ENCODE measurements at places on chromosomes 7 and 10.

GRCh38 chr10:132249226-132249724 is 58.5 kb downstream of the STK32C start:
- DNase-seq, result no peak

DNA sequence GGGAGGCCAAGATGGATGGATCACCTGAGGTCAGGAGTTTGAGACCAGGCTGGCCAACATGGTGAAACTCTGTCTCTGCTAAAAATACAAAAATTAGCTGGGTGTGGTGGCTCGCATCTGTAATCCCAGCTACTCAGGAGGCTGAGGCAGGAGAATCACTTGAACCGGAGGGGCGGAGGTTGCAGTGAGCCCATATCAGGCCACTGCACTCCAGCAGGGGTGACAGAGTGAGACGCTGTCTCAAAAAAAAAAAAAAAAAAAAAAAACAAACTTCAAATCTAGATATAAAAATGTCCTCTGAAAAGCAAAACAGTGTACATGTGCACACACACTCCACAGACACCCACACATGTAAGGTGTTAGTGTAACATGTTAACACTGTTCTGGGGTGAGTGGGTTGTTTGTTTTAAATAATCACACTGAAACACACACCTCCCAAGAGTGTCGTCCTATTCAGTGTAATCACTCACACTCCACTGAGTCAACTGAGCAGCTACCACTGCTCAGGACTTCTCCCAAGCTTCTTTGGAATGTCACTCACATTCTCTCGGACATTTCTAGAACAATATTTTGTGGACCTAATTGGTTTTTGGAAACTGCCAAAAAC is 12.8 kb upstream of the RGS10 start:
- no peak for DNase-seq

- no peak for DNase-seq
Measured at GRCh38 chr7:50317221-50317678, 12.7 kb downstream of the IKZF1 start.

GRCh38 chr7:86785641-86786040 is 141.9 kb downstream of the GRM3 start:
- DNase-seq, result no peak

- DNase-seq, result no peak
Measured at GRCh38 chr10:116947841-116948529, 57.0 kb downstream of the SHTN1 start.

GRCh38 chr10:51241461-51241860 is 167.2 kb downstream of the PRKG1 start:
- DNase-seq, result no peak

DNA sequence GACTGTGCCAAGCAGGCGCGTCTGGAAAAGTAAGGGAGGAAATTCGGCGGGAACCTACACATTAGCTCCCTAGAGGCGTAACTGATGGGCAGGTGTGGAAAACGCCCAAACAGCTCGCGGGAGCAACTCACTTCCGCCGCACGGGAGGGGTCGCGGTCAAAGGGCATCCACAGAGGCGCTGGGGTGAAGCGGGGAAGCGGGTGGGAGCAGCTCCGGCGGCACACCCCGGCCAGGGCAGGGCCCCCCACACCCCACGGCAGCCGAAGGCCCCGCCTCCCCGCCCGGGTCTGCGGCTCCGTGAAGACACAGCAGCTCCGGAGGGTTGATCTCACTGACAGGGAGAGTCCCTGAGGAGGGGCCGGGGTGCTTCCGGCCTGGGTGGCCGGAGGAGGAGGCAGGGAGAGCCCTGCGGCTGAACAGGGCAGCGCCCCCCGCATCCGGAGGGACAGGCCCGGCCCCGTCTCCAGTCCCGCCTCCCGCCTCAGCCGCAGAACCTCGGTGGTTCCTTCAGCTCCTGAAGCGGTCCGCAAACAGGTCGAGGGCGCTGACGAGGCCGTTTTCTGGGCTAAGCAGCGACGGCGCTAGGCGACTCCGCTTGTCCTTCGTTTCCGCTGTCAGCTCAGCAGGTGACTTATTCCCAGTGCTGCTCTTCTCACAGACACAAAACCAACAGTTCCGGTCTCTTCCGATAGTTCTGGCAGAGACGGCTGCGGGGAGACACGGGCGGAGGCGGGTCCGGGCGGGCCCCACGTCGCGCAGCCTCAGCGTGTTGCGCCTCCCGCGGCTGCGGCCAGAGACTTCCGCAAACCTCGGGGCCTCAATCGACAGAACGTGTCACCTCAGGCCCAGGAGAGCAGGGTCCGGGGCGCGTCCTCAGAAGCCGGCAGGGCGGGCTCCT is 276.1 kb downstream of the DNAJB6 start:
- peak; percentile 65 for DNase-seq

- no peak for DNase-seq
Measured at GRCh38 chr10:6926971-6927370, 346.9 kb upstream of the PRKCQ start.

- DNase-seq, result peak; percentile 65
Measured at GRCh38 chr7:94907026-94907810, at the start of gene PPP1R9A. Gene PPP1R9A (plus strand): TSS chr7:94907594. CDS start chr7:94910114, 2,520 bp downstream.

- DNase-seq, result no peak
Measured at GRCh38 chr7:69250958-69251357, 347.3 kb upstream of the AUTS2 start.

DNA sequence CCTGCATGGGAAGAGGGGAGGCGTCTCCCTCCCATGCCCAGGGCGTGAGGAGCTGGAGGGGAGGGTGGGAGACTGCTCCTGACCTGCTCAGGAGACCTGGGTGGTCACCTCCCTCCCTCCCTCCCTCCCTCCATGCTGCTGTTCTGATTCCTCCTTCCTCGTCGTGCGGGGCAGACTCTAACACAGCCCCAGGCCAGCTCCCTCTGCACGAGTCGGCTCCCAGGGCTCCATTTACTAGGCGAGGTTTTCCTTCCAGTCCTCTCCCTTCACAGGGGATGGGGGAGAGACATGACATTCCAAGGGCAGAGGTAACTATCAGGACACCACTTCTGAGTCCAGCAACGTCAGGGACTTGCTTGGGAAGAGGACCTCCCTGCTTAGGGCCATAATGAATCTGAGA is 23.6 kb downstream of the VIPR2 start:
- DNase-seq, result no peak

DNA sequence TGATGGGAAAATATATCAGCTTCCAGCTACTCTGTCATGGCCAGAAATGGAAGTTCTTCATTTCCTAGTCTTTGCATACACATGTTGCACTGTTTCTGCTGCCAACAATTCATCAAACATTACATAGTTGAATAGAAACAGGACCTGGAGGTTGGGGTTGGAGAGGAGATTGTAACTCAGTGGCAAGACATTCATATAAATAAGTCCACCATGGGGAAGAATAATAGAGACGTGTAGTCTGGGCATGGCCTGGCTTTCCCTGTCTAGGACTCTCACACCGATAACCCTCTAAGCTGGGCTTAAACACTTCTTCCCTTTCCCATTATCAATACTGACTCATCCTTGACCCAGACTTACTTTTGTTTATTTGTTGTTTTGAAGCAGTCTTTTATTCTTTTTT is 155.7 kb downstream of the PLPP4 start:
- DNase-seq, result no peak

DNA sequence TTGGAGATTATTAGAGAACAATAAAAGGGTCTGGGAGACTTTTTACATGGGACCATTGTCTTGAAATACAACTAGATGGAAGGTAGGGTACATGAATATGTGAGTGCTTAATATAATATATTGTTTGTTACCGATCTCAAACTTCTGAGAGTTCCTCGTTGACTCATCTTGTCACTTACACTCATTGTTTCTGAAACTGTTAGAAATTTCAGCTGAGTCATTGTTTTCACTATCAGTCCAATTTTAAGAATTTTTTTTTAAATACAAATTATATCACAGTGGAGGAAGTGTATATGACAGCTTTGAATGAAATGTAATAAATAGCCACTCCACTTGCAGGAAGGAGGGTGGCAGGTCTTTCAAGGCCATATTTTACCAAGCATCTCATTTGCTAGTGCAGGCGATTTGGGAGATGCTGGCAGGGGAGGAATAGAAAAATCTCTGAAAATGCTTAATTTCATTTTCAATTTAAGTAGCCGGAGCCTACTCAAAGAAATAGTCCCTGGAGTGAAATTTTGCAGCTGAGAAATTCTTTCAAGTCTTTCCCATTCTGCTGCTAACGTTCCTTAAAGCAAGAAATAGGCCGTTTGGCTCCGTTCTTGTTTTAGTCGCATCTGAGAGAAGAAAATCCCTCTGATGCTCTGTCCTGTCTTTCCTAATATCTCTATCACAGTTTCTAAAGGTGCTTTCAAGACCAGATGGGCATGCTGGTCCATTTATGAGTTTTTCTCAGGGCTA is 1404.2 kb upstream of the CELF2 start:
- DNase-seq, result no peak

DNA sequence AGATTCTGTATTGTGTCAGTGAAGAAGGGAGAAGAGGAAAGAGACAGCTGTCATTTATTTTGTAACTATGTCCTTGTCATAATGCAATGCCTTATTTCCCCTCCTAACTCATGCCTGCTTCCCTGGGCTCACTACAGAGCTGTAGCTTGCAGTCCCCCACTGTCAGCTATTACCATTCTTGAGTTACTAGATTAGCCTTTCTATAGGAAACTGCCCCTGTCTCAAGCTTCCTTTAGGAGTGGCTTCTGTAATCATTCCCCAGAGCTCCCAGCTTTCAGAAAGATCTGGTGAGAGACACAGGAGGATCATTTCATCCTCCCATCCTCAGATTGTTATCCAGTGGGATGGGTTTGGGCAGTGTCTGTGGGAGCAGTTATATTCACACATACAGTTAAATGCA is 32.4 kb upstream of the SMKR1 start:
- DNase-seq, result no peak

GRCh38 chr10:20274571-20274970 is 458.3 kb downstream of the PLXDC2 start:
- no peak for DNase-seq

DNA sequence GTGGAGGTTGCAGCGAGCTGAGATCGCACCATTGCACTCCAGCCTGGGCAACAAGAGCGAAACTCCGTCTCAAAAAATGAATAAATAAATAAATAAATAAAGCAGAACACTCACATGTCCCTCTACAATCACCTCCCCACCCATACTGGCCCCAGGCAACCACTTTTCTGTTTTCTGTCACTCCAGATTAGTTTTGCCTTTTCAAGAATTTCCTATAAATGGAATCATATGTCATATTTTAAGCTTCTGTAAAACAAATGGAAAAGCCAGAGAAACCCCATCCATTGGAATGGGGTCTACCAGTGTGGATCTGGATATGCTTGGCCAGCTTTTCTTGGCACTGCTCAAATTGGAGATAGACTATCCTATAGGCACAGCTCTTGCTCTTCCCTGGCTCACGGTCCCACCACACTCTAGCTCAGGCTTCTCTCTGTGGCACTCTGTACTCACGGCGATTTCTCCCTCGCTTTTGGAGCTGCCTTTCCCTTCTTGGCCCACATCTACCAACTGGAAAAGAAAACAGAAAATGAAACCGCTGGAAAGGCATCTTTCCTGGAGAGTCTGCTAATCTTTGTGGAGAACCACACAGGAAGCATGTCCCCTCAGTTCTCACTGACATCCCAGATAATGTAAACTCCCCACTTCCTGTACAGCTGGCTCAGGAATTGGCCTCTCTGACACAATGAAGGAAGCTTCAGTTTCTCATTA is 210.1 kb downstream of the JCAD start:
- DNase-seq, result no peak

DNA sequence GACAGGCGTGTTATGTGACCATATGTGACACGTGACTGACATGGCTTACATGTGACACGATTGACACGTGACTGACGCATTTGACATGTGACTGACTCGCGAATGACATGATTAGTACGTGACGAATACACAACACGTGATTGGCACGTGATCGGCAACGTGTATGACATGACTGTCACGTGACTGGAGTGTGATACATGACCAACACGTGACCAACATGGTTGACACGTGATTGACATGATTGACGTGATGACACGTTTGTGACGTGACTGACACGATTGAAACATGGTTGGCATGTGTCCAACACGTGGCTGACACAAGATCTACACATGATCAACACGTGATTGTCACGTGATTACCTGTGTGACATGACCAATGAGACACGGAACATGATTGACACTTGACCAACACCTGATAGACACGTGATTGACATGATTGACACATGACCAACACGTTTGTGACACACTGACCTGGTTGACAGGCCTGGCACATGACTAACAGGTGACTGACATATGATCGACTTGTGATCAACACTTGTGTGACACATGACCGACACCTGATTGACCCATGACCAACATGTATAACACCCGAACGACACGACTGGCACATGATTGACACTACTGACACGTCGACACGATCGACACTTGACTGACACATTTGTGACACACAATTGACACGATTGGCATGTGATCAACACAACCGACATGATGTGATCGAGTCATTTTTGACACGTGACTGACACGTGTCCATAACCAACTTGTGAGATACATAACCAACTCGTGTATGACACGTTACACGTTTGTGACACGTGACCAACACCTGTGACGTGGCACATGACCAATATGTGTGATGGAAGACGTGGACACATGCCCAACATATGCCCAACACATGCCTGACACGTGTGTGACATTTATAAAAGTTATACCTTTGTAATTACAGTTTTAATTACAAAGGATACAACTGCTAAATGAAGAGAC is 21.1 kb downstream of the CRPPA start:
- no peak for DNase-seq

Measured in sciatic nerve (tissue), 2 donors.